ENCODE measurements at places on chromosomes 1 and 21.

DNA sequence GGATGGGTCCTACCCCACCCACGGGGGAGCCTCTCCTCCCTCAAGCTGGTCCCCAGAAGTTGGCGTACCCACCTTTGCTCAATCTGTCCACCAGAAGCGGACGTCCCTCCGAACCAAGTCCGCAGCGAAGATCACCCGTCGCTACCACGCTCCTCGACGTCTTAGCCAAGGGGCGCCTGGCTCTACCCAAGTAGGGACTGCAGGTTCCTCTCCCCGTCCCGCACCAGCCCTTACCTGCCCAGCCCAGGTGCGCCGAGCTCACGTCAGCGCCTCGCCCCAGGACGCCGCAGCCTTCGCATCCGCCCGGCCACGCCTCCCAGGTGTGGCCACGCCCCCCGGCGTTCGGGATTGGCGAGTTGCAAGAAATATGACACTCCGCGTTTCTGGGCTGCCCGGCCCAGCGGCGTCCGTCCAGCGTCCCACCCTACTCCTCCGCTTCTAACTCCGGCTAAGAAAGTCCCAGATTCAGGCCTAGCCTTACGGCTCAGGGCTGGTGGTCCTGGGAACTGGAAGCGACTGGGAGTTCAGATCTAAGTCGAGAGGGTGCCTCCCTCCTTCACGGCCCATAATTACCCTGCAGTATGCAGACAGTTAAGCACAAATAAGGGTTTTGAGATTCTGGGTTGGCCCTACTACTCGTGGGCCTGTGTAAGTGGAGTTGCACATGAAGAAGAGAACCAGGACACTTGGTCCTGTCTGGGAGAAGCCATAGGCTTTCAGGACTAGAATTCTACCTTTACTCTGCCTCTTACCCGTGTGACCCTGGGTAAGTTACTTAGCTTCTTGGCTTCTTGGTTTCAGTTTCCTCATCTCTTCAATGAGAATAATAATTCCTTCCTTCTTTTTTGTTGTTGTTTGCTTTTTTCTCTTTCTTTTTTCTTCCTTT lies at the start of gene IRF6:
IRF6 (minus strand) TSS at position 268 of the 886 bp plus-strand sequence. CDS start 4,729 bp downstream, outside the sequence.
- DNase-seq: peak; percentile 41

DNA sequence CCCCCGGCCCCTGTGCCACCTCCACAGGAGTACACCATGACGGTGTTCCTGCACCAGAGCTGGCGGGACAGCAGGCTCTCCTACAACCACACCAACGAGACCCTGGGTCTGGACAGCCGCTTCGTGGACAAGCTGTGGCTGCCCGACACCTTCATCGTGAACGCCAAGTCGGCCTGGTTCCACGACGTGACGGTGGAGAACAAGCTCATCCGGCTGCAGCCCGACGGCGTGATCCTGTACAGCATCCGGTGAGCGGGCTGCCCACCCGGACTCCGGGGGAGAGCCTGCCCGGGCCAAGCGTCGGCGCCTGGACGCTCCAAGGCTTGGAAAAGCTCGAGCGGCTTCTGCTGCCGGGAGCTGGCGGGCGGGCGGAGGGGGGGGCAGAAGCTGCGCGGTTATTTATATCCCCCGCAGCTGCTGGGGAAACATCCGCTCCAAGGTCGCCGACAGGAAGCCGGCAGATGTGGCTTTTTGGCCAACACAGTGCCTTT lies 6.4 kb downstream of the GABRD start:
- DNase-seq: no peak

DNA sequence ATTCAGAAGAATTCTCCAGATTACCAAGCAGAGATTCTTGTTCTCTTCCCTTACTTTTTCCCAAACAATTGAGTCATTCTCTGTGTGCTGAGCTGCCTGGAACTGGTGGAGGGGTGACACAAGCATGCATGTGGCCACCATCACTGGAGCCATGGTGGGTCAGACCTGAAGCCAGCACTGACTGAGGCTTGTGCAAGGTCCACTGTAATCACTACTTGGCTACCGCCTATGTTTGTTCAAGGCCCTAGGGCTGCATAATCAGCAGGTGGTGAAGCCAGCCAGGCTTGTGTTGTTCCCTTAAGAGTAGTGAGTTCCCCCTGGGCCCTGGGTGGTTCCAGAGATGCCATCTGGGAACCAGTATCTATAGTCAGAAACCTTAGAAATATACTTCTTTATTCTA lies 183.8 kb downstream of the DNAH14 start:
- DNase-seq: no peak

GRCh38 chr21:38170704-38171682 lies 85.8 kb upstream of the KCNJ15 start:
- DNase-seq: no peak

DNA sequence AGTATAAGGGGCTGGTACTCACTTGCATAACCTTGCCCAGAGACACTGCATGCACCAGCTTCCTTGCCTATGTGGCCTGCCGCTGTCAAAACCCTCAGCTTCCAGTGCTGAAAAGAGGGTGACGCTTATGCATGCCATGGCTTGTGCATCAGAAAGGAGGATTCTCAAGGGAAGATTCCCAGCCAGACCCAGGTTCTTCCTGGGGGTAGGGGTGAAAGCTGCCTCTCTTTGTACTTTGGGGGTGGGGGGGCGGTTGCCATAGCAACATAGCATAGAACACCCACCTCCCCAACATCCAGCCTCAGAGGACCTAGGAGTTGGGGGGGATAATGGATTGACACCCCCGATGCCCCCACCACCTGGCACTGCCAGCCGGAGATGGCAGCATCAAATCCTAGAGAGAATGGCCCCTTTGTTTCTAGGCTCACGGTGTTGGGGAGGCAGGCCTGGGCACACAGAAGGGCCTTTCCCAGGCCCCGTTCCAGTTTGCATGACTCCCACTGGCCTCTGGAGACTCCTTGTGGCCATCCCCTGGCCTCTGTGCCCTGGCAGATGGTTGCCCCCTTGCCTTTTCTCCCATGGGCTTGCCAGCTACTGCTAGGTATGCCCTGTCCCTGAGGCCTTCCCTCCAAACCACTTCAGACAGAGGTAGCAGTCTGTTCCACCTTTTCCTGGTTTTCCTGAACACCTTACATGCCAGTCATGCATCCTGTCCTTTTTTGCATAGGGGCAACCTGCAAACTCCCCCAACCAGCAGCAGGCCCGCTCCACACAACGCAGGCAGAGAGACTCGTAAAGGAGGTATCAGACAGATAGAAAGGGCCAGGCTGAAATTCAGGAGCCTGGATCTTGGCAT lies 44.6 kb downstream of the RHBG start:
- no peak for DNase-seq

- no peak for DNase-seq
These were observed 68.4 kb downstream of the LUZP1 start for GRCh38 chr1:23100074-23100748.

GRCh38 chr1:59674595-59674994 lies 140.2 kb upstream of the HOOK1 start:
- DNase-seq: no peak

DNA sequence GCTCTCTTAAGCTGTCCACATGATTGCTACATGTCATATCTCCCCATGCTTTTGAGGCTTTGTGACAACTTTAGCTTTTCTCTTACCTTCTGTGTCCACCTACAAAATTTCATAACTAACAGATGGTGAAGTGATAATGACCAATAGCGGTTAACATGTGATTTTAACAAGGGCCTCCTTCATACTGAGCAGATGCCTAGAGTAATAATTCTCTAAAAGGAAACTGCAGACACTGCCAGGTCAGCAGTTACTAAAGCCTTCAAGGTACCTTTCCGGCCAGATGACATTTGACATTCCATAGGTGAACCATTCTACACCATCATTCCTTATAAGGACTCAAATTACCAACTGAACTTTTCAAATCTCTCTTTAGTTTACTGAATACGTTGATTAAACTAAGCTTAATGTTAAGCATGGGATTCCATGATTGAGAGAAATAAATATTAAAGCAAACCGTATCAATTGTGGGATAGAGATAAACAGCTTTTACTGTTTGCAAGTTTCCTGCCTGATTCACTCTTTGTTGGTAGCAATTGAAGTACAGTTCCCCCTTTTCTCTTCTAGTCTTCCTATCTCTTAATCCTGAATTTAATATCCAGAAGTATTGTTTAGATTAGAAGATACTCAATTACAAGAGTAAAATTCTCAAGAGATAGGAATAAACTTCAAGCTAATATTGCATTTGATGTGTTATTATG lies 205.1 kb downstream of the PLA2G4A start:
- DNase-seq: no peak

GRCh38 chr1:233613252-233614172 lies at the start of gene KCNK1:
KCNK1 (plus strand) TSS chr1:233614106; CDS start chr1:233614172, 66 bp downstream.
- DNase-seq: no peak

- DNase-seq: no peak
These were observed 33.5 kb downstream of the RXRG start for GRCh38 chr1:165411396-165411795.

GRCh38 chr1:115428256-115428655 lies 90.2 kb upstream of the NGF start:
- no peak for DNase-seq

GRCh38 chr1:75471252-75471651 lies 139.7 kb downstream of the SLC44A5 start:
- DNase-seq: no peak

GRCh38 chr1:85894651-85895050 lies 186.4 kb upstream of the ZNHIT6 start:
- no peak for DNase-seq

DNA sequence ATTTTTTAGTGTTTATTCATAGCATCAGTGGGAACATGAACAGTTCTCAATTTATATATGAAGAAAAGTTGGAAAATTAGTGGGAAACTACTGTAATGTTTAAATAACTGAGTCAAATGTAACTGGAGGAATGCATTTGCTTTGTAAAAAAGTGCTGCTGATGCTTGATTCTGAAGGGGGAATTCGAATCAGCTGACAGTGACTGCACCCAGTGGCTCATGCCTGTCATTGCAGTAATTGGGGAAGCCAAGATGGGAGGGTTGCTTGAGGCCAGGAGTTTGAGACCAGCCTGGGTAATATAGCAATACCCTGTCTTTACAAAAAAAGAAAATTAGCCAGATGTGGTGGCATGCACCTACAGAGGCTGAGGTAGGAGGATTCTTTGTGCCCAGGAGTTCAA lies 398.4 kb downstream of the ZP4 start:
- DNase-seq: no peak

DNA sequence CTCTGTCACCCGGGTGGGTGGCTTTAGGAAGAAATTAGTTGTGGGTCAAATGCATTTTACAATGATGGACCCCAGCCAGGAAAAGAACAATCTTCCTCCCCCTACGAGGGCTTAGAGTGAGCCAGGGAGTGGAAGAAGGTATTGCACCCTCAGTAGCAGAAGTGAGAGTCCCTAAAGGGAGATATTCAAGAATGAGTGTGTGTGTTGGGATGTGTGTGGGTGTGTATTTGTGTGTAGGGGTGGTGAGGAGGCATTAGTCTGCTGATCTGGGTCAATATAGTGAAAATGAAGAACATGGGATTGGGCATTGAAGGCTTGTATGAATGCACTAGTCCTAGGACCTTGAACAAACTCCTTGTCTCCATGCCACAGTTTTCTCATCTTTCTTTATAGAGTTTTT lies 85.2 kb upstream of the RUNX1 start:
- no peak for DNase-seq

GRCh38 chr1:163066168-163066567 lies 3.0 kb upstream of the RGS4 start:
- DNase-seq: no peak

- no peak for DNase-seq
These were observed 345.3 kb downstream of the PTBP2 start for GRCh38 chr1:97066860-97067259.

GRCh38 chr1:209675565-209676154 lies 448 bp downstream of the G0S2 start:
- DNase-seq: no peak

- peak; percentile 33 for DNase-seq
These were observed 7.9 kb upstream of the ADGRB2 start for GRCh38 chr1:31771891-31772668.

DNA sequence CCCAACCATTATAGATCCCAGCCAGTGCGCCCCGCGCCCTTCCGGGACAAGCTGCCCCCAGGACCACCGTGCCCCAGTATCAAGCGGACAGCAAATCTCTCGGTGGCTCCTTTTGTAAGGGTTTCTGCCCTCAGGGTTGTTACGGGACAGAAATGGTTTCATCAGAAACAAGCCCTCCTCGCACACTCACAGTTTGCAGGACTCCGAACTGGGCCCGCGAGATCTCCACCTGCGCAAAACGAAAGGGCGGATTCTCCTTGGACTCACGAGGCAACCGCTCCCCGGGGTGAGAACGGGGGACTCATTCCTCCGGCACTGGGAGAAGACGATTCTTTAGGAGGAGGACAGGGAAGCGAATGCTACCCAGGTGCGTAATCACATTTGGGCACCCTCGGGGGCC lies 51.1 kb upstream of the H6PD start:
- no peak for DNase-seq

DNA sequence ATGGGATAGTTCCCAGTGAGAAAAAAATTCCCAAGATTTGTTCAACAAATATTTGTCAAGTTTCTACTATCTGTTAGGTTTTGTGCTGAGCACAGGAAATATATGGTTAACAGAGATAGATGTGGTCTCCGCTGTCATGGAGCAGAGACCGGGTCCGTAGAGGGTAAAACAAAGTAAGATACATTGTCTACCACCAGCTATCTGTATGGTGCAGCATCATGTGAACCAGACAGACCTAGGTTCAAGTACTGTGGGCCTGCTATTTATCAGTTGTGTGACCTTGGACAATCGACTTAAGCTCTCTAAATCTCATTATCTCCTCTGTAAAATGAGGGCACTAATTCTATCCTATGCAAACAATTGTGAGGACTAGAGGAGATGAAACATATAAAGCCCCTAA lies 109.8 kb downstream of the DUSP10 start:
- DNase-seq: no peak

DNA sequence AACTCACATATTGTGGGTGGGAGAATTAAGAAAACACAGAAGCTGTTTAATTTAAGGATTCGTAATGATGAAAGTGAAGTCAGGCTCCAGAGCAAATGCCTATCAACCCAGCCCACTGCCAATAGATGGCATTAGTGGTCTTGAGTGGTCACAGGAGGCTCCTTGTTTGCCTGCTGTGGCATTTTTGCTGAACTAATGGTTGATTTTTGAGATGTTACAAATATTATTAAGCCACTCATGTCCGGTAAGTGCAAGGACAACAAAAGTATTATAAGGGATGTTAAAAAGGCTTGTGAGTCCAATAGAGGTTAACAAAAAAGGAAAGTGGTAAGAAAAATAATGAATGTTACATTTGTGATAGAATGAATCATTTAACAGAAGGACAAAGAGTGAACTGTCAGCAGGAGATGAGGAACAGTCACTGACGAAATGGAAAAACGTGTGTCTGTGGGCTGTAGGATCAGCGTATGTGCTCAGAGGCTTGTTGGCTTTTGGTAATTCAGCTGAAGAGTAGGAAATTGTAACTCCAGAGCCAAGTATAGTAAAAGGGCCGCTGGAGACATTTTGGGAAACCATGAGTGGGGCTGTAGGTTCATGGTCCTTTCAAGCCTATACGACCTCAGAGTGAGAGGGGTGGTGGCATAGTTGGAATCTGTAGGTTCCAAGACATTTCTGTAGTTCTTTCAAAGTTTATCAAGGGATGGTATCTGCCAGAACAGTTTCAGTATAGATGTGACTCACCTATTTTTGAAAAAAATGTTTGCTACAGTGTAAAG lies 11.2 kb downstream of the SFT2D2 start:
- DNase-seq: no peak

- DNase-seq: no peak
These were observed 158.9 kb upstream of the COA6 start for GRCh38 chr1:234214129-234214910.
